Body of pancreas (tissue), 4 donors: ENCODE measurements at places on chromosomes 11 and 22. TPM values are rescaled to one million over a fixed set of nuclear protein-coding genes. Genes with fewer than 3 reads are reported as not detected.

CBX7 gene
- total RNA-seq: 38.1 TPM

SBF1 gene
- 60.2 TPM for total RNA-seq

GTSE1 gene
- total RNA-seq: 0.26 TPM

PCF11 gene
- 53.4 TPM for total RNA-seq

ART1 gene
- not detected for total RNA-seq
